ENCODE measurements at places on chromosomes 13 and 19.

GRCh38 chr13:91417660-91418325, 19.4 kb downstream of the GPC5 start:
- DNase-seq, result no peak

DNA sequence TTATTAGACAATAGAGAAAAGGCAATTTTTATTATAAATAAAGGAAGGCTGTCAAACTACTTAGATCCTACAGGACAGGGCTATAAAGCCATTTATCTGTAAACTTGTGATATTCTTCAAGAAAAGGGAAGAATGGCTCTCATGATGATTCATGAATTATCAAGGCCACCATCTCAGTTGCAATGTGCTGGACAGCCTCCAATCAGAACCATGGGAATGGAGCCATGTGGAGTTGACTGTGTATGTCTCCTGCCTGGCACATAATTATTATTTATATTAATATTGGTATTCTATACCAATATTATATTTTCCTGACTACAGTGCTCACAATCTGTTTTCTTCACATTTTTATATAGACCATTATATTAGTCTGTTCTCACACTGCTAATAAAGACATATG, 560.5 kb upstream of the MIR17HG start:
- no peak for DNase-seq

DNA sequence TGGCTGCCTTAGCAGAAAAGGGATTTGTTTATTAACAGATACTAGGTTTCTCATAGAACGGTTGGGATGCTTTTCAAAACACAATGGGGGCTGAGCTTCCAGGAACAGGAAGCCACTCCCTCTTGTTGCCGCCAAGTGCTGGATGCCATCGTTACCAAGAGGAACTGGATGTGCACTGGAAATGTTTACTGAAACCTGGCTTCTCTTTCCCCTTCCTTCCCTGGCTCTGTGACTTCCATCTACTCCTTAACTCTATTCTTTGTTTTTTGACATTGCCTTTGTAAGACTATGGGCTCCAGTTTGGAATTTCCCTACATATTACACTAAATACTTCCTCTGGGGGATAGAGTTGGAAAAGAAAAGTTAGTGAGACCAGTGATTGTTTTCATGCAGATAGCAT, 11.7 kb upstream of the KL start:
- no peak for DNase-seq

GRCh38 chr13:27321468-27322431, 51.1 kb downstream of the RASL11A start:
- DNase-seq, result no peak

GRCh38 chr13:112241288-112241687, 134.9 kb upstream of the SPACA7 start:
- no peak for DNase-seq

- no peak for DNase-seq
Measured at GRCh38 chr13:114073881-114074612, 58.4 kb downstream of the RASA3 start.

DNA sequence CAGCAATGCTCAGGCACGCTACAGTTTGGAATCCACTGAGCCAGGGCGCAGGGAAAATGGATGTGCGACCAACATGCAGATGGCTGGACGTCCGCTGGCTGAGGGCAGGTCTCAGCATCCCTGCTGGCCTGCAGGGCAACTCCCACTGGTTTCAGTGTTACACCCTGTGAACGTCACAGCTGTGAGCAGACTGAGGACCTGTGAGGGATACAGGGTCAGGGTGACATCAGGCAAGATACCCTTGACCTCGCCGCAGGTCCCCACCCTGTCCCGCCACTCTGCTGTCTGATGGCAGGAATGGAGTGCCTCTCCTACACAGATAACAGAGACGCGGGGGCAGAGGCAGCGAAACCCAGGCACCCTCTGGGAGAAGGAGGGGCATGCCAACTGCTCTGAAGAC, 19.1 kb downstream of the ZFR2 start:
- no peak for DNase-seq

- no peak for DNase-seq
Measured at GRCh38 chr13:46637213-46637612, 84.2 kb downstream of the LRCH1 start.

DNA sequence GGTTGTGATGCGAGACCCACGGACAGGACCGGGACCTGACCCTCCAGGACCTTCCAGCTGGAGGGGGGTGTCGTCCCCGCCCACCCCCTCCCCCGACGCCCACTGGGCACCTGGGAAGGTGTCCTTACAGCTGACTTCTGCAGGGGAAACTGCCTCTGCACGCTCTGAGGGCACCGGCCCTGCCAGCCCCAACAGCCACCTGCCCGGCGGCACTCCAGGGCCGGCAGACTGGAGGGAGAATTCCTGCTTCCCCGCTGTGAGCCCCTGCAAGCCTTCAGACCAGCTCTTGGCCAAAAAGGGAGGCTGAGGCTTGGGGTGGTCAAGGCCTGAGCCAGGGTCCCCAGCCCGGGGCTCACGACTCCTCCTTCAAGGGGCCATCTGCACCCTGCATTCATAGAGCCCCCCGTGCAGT, 1.2 kb downstream of the CNN2 start:
- no peak for DNase-seq

- peak; percentile 43 for DNase-seq
Measured at GRCh38 chr13:26280295-26280694, 26.4 kb downstream of the CDK8 start.
